ENCODE measurements at places on chromosomes 3 and 15.

GRCh38 chr15:69225355-69226022, 65.1 kb downstream of the GLCE start:
- peak; percentile 67 for DNase-seq

DNA sequence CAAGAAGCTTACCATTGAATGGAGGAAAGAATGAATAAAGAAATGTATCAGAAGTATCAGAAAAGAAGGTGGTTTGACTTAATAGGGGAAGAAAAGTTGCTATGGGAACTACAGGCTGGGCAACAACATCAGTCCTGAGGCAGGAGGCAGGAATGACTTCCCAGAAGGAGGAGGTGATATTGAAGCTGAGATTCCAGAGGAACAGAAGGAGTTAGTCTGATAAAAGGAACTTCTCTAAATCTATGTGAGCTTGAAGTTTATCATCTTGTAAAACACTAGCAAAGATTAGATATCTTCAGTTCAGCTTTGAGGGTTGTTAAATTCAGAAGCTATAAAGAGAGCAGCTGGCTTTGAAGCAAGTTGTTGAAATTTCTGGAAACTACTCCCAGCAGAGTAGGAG, 213.3 kb upstream of the THRB start:
- DNase-seq = no peak

DNA sequence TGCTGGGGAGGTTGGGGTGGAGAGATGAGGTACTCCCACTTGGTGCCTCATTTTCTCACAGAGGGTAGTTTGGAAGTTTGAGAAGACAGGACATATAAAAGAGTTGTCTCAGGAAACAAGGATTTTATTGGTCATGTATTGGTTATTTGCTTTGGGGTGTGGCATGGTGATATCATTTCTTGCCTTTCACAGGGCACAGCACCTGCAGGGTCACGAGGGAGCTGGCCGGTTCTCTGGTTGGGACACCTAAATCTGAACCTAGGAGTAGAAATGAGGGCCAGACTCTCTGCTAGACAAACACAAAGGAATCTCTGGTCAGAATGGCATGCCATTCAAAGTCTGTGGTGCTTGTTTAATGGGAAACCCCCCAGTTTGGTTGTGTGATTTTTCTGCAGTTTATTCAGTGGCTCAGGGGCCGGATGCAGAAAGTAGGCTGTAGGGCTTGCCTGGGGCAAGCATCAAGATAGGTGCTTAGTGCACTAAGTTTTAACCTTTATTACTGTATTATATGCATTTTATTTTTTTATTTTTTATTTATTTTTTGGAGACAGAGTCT, 237.7 kb upstream of the EIF1B start:
- no peak for DNase-seq

- peak; percentile 22 for DNase-seq
These were observed 285.4 kb upstream of the ROPN1 start for GRCh38 chr3:124277144-124277890.

DNA sequence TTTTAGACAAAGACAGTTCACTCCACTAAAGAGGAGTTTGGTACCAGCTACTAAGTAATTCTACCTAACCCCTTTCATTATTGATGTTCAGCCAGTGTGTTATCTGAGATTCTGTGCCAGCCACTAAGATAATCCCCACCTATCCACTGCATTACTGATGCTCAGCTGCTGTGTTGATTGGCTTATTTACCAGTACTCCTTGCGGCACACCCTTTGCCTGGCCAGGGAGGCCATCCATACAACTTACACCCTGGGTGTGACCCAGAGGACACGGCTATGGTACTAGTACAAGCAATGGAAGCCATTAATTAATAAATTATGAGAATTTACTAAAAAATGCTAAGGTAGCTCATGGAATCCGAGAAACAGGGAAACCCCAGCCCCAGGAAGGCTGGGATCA, 290.7 kb upstream of the CTNNB1 start:
- DNase-seq = no peak

GRCh38 chr15:55894399-55894965, 98.9 kb downstream of the NEDD4 start:
- no peak for DNase-seq

DNA sequence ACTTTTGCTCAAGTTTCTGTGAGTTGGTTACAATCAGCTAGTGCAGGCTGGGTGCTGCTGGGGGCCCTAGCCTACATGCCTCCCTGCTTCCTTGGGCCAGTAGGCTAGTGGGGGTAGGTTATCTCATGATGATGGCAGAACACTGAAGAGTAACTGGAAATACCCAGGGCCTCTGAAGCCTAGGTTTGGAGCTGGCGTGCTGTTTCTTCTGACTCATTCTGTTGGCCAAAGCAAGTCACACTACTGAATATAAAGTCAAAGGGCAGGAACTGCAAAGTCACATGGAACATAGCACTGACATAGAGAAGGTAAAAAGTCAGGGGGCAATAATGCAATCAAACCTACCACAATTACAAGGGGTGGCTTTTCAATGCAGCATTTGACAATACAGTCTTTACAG, 34.5 kb downstream of the RASGRP1 start:
- no peak for DNase-seq

DNA sequence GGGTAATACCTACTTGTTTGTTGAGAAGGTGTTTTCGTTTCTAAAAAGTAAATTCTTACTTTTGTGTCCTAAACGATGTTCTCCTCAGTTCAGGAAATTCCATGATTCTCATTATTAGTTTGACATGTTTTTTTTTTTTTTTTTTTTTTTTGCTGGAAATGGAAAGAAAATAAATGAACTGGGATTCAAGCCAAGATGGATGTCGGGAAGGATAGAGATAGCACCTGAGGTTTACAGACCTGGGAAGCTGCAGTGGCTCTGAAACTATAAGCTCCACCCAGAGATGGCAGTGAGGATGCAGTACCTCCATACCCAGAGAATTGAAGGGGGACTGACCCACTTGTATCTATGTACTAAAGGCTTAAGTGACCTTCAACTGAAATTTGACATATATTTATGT, 334.6 kb upstream of the TGFBR2 start:
- DNase-seq = no peak

- DNase-seq = no peak
These were observed 59.5 kb downstream of the BFSP2 start for GRCh38 chr3:133459400-133459799.

GRCh38 chr15:93212578-93212977, 123.6 kb upstream of the RGMA start:
- DNase-seq = no peak
